Small intestine (tissue), 16 donors: ENCODE measurements at places on chromosomes 2 and 18. TPM values are rescaled to one million over a fixed set of nuclear protein-coding genes. Genes with fewer than 3 reads are reported as not detected.

EMILIN1 gene
- polyA plus RNA-seq = 3.8 TPM

SCN1A gene
- polyA plus RNA-seq = 0.10 TPM

ECEL1 gene
- 0.38 TPM for polyA plus RNA-seq

ALPP gene
- 0.01 TPM for polyA plus RNA-seq

CLHC1 gene
- polyA plus RNA-seq = 3.5 TPM

UGT1A6 gene
- polyA plus RNA-seq = 1.4 TPM

CRYBA2 gene
- 5.4 TPM for polyA plus RNA-seq

ID2 gene
- 178 TPM for polyA plus RNA-seq

- H3K27me3 ChIP-seq = no peaks in the 10 kb centered on the region
- DNase-seq = no peak
- no peaks in the 10 kb centered on the region for H3K36me3 ChIP-seq
- no peak overlapping the region for H3K27ac ChIP-seq
These were observed 30.6 kb upstream of the GCC2 start for GRCh38 chr2:108418416-108418815.

DNA sequence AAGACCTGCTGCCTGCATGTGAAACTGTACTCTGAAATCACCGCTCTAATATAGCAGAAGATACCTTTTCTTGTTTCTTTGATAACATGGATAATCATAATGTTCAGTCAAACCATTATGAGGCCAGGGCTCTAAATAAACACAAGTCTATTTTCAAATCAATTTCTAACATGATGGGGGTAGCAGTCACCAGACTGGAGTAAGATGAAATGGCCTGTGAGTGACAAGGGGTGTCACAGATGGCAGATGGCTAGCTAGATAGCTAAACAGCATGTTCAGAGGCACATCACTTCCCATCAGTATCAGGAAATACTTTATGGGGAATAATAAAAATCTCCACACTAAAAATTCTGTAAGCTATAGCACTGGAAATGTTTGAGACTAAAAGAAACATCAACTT, 14.0 kb downstream of the MBD2 start:
- no peaks in the 10 kb centered on the region for H3K4me1 ChIP-seq
- H3K4me3 ChIP-seq = no peak overlapping the region
- H3K36me3 ChIP-seq = no peaks in the 10 kb centered on the region

DNA sequence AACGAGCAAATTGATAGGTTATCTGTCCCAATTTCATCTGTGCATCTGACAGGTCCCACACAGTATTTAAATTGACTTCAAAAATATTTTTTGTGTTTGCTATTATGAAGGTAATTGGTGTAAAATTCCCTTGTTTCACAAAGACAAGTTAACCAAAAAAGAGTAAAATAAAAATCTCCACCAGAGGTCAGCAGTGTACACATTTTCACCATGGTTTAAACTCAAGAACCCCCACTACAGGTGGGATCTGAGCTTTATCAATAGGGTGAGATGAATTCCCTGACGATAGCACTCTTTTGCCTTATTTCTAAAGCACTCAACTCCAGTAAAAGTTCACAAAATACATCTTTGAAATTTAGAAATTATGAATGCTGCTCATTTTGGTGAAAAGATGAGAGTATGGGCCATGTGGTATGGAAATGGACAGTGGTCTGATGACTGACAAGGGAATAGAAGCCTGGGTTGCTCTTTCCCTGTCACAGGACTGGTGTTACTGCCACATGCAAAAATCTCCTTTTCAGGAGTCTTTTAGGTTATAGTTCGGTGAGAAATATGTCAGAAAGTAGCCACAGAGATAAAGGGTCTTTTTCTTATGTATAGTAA, 68.0 kb downstream of the SERPINB8 start:
- no peaks in the 10 kb centered on the region for H3K27me3 ChIP-seq
- no peaks in the 10 kb centered on the region for H3K36me3 ChIP-seq
- peak; percentile 9 for DNase-seq
- H3K4me1 ChIP-seq = no peaks in the 10 kb centered on the region

DNA sequence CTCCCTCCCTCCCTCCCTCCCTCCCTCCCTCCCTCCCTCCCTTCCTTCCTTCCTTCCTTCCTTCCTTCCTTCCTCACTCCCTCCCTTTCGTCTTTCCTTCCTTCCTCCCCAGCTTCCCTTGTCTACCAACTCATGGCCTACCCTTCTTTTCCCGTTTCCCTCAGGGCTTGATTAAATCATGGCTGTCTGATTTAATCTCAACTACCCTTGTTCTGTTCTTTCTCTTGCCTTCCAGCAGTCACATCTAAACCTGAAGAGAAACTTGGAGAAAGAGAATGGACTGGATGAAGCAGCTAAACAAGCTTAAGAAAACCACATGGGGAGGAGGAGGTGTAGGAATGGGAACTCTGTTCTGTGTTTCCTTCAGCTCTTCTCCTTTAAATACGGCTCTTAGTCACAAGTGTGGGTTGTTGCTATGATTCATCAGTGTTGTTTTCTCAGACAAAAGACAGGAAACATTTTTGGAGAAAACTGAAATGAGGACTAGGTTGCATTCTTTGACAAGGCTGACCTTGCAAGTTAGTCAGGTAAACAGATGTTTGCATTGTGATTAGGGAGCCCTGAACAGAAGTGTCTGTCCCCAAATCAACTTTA, 177.9 kb downstream of the LRRTM1 start:
- H3K4me1 ChIP-seq = peaks cover 2% of the 10 kb centered on the region
- no peak overlapping the region for H3K27ac ChIP-seq
- no peak for DNase-seq
- H3K36me3 ChIP-seq = no peaks in the 10 kb centered on the region

- H3K27me3 ChIP-seq = no peaks in the 10 kb centered on the region
- peak; percentile 56 for DNase-seq
- no peaks in the 10 kb centered on the region for H3K36me3 ChIP-seq
- H3K27ac ChIP-seq = no peak overlapping the region
- H3K4me1 ChIP-seq = no peaks in the 10 kb centered on the region
- H3K4me3 ChIP-seq = no peak overlapping the region
These were observed 147.8 kb upstream of the ERBB4 start for GRCh38 chr2:212686285-212686895.

- peaks cover 20% of the 10 kb centered on the region for H3K4me1 ChIP-seq
- H3K36me3 ChIP-seq = peaks cover 11% of the 10 kb centered on the region
- H3K27ac ChIP-seq = no peak overlapping the region
- no peaks in the 10 kb centered on the region for H3K27me3 ChIP-seq
- DNase-seq = no peak
These were observed 23.0 kb upstream of the ADAM17 start for GRCh38 chr2:9578467-9579235.

GRCh38 chr2:209305026-209305425, 118.8 kb upstream of the MAP2 start:
- no peak overlapping the region for H3K27ac ChIP-seq
- H3K4me3 ChIP-seq = no peak overlapping the region
- no peak for DNase-seq
- H3K36me3 ChIP-seq = no peaks in the 10 kb centered on the region

- H3K4me1 ChIP-seq = no peaks in the 10 kb centered on the region
- H3K27me3 ChIP-seq = peaks cover 2% of the 10 kb centered on the region
- H3K36me3 ChIP-seq = no peaks in the 10 kb centered on the region
- peak; percentile 5 for DNase-seq
- H3K27ac ChIP-seq = no peak overlapping the region
These were observed 288.4 kb downstream of the SOX11 start for GRCh38 chr2:5980450-5981190.

DNA sequence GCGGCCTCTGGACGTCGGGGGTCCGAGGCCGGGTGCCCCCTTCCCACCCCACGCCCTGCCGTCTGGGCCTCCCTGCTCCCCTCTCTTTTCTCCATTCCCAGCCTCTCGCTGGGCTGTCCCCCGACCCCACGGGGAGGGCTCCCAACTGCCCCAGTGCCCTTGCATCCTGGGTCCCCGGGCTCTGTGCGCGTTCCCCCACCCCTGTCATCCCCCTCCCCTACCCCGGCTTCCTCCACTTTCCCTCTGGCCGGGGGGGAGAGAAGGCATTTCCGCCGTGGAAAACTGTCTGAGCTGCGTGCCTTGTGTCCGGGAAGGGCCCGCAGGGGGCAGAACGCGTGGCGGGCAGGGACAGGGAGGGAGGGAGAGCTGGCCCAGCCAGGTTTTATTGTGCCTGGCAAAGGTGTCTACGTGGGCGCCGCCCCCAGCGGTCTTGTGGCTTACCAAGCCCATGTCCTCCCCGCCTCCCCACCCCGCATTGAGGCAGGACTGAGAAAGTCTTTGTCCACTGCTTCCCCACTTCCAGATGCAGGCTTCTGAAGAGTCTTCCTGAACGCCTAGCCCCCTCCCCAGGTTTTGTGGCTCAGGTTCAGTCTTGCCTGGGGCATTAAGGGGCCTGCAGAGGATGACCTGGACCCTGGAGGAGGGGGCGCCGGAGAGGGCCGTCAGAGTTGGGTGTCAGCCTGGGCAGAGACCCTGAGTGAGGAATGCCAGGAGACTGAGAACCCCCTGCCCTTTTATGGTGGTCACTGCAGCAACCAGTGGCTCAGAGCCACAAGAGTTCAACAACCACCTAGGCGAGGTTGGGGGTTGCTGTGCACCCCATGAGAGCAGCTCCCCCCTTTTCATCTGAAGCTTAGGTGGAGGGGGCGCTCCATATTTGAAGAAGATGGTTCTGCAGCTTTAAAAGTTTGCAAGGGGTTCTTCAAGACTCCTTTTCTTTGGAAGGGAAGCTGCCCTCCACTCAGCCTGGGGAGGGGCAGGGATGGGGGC, 1.3 kb downstream of the ITM2C start:
- peaks cover 10% of the 10 kb centered on the region for H3K4me1 ChIP-seq
- peak; percentile 89 for DNase-seq
- peak overlapping the region; percentile 88 for H3K4me3 ChIP-seq
- H3K27me3 ChIP-seq = no peaks in the 10 kb centered on the region
- no peaks in the 10 kb centered on the region for H3K36me3 ChIP-seq

DNA sequence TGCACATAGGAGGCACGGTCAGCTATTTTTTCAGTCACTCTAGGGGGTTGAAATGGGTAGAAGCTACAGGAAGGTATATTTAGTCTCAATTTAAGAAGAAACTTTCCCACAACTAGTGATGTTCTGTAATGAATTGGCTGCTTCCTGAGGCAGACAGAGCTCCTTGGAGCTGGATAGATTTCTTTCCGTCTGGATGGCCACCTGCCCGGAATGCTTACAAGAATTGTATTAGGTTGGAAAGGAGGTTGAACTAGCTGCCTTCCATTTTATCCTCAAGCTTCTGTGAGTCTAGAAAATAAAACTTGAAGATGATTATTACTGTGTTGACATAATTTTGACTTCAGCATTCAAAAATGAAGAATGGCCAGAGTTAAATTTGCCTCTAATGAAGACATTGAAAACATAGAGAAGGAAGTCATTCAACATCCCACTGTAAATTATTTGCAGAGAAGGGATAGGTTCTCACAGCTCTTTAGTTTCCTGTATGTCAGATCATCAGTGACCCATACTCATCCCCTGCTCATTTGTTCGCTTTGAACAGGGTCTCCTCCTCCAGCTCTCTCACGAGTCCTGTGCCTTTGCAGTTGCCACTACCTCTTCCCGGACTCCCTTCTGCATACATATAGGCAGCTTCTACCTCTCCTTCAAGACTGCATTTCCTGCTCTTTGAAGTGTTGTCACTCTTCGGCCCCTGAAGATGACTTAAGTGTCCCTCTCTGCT, 88.8 kb downstream of the CRIM1 start:
- H3K4me1 ChIP-seq = no peaks in the 10 kb centered on the region
- no peak overlapping the region for H3K4me3 ChIP-seq
- no peak overlapping the region for H3K27ac ChIP-seq
- no peak for DNase-seq
- no peaks in the 10 kb centered on the region for H3K27me3 ChIP-seq
